ENCODE measurements at places on chromosomes 16 and 17.

GRCh38 chr17:28369684-28370034, 448 bp downstream of the VTN start:
- no peak for DNase-seq

DNA sequence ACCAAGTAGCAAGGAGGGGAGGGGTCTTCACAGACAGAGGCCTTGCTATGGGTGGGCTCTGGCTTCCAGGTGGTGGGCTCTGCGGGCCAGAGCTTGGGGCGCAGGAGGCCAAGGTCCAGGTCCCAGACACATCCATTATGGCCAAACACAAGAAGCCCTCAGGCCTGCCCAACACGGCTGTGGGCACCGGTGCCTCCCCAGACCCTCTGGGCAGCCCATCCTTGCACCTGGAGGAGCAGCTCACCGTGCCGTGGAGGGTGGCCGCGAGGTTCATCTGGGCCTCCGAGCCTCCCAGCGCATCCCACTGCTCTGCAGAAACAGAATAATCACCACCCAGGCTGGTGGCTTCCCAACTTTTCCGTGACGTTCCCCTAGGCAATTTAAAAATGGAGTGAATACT, 55.9 kb downstream of the TBC1D16 start:
- DNase-seq: no peak

GRCh38 chr17:78180083-78180482, 6.8 kb downstream of the TK1 start:
- no peak for DNase-seq

DNA sequence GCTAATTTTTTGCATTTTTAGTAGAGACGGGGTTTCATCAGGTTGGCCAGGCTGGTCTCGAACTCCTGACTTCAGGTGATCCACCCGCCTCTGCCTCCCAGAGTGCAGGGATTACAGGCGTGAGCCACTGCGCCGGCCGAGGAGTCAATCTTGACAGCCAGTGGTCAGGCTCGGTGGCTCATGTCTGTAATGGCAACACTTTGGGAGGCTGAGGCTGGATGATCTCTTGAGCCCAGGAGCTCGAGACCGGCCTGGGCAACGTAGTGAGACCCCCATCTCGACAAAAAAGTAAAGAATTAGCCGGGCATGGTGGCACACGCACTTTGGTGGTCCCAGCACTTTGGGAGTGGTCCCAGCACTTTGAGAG, 608 bp upstream of the PGS1 start:
- no peak for DNase-seq

DNA sequence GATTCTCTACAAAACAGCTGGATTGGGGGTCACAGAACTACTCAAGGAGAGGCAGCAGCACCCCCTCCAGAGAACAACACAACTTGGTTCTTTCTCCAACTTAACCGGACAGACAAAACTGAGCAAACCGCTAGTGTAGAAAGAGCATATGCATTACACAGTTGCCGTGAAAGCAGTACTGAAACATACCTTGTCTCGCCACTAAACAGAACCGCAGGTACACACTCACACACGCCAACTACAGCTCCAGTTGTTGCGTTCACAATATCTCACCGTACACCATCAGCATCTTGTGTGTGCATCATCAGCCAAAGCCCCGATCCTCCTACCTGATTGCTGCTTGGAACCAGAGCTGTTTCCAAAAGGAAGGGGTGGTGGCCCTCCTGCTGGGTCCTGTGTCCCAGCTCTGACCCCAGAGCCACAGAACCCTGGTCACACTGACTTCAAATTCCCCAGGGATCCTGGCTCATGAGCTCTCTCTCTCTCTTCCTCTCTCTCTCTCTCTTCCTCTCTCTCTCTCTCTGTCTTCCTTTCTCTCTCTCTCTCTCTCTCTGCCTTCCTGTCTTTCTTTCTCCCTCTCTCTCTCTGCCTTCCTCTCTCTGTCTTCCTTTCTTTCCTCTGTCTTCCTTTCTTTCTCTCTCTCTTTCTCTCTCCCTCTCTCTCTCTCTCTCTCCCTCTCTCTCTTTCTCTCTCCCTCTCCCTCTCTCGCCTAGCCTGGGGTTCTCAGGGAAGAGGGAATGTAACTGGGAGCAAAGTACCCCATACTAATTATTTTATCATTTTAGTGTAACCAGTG, 8.4 kb downstream of the PIMREG start:
- DNase-seq: no peak

GRCh38 chr16:78689028-78689427, 589.6 kb downstream of the WWOX start:
- DNase-seq: no peak

DNA sequence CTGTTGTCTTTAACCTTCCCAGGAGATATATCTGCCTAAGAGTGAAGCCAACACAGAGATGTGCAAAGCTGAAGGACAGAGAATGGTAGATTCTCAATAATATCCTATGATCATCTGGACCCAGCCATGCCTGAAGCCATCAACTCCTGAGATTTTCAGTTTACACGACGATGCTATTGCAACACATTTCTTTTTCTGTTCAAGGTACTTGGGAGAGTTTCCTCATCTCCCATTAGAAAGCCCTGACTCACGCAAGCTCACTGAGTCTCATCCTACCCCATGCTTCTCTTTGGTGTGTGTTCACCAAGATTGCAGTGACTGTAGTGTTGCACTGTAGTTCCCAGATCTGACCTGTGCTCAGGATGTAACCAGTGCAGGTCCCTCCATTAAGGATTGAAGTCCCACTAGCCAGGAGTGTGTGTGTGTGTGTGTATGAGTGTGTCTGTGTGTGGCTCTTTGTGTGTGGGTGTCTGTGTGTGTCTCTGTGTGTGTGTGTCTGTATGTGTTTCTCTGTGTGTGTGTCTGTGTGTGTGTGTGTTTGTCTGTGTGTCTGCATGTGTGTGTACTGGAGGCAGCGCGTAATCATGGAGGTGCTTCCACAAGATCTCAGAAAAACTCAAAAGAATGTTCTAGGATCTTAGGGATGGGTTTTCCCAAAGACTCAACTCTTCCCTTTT, 15.5 kb downstream of the CES1 start:
- DNase-seq: no peak

DNA sequence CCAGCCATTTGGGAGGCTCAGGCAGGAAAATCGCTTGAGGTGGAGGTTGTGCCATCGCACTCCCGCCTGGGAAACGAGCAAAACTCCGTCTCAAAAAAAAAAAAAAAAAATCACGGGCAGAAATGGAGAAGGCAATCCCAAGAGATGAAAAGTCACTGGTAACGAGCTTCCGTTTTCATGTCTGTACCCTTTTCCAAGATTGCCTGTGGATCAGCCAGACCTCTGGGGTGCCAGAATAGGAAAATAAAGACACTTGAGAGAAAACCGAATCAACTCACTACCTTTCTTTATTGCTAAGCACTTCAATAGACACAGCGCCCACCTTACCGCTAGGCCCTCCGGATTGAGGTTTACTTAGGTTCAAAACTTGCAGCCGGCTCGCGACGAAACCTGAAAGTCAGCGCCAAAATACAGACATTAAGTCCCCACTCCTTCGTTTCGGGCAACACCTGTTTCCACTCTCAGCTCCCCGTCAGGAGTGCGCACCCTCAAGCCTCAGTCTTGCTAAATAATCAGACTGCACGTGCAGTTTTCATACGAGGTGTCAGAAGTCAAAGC, 970 bp upstream of the TRAF7 start:
- DNase-seq: no peak

DNA sequence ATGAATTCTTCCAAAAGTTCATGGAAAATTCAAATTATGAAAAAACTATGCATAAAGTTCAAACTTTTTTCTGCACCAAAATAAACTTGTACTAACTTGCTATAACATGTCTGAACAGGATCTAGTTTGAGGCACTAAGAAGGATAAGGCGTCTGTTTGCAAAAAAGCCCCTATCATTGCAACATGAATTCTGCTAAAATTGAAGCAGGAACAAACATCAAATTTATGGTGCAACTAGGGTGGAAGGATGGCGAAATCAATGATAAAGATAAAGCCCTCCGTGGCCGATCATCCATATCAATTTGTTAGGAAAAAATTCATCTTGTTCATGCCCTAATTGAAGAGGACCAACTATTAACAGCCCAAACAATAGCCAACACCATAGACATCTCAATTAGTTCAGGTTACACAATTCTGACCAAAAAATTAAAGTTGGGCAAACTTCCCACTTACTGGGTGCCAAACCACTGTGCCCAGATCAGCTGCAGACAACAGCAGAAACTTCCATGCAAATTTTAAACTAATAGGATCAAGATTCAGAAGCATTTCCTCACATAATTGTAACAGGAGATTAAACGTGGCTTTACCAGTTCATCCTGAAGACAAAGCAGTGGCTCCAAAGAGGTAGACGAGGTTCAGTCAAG, 12.9 kb downstream of the IL21R start:
- DNase-seq: no peak

GRCh38 chr17:538181-538973, 176.3 kb downstream of the VPS53 start:
- no peak for DNase-seq

DNA sequence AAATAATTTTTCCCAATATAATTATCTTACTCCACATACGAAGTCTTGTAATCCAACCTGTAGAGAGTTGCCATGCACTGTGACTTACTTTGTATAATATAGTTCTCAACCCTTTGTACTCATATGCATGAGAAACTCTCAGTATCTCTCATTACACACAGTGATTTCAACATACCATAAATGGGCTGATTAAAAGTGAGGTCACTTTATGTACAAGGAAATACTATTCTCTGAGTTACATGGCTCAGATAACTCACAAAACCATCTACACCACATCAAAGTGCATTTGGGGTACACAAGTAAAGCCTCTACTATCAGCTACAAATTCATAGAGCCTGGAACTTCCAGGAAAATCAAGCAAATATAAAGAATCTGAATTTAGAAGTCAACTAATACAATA, 27.9 kb downstream of the SLFN12 start:
- DNase-seq: no peak

DNA sequence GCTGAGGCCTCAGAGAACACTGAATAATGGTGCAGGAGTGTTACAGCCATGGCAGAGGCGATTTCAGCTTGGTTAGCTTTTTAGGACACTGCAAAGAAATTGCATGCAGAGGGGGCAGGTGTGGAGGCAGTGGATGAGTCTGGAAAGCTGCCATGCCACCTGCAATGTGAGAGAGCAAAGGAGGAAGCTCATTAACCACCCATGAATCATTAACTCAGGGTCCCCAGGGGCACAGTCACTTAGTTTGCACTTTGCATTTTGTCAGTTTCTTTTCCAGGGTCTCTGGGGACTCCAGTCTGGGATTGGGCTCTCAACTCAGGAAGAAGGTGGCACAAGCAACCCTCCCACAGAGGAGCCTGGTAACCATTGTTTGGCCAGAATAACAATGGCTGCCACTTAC, 132.9 kb downstream of the USP31 start:
- DNase-seq: no peak

- DNase-seq: no peak
Measured at GRCh38 chr16:47625115-47625567, 164.0 kb downstream of the PHKB start.

DNA sequence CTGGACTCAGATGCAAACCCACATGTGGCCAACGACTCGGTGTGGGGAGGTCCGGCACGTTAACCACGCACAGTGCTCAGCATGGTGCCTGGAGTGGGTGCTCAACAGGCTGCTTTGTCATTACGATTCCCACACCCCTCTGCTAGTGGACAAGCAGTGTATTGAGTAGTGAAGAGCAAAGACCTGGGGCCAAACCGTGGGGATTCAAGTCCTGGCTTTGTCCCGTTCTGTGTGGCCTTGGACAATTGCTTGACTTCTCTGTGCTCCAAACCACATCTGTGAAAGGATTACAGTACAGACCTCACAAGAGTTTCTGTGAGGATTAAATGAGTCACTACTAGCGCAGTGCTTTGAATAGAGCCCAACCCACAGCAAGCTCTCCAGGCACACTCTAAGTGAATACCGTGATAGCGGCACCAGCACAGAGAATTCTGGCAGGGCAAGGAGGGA, 33.8 kb downstream of the TRPV2 start:
- DNase-seq: no peak

DNA sequence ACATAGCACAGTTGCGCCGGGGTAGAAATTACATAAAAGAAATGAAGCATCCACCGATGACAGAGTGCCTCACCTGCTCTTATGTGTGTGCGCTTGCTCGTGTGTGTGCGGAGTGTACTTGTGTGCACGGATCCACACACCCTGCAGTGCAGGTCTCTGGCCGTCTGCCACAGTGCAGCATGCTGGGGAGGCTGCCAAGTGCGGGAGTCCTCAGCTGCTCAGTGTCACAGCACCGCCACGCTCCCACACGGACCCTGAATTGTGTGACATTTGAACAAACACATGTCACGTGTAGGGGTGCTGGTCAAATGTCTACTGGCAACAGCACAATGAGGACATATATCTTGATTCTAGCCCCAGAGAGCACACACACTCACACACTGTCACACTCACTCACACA, 243.0 kb upstream of the MYOCD start:
- DNase-seq: peak; percentile 6

All from globus pallidus (tissue), 1 donor.